Lower leg skin (tissue), 4 donors: ENCODE measurements at places on chromosomes 1 and 21.
A peak's percentile ranks its signal among the peaks of the same experiment; 100 is the strongest.

- peak; percentile 80 for DNase-seq
These were observed 12.7 kb upstream of the CPLANE2 start for GRCh38 chr1:16249596-16250241.

GRCh38 chr1:206979379-206980043, 9.3 kb upstream of the FCAMR start:
- no peak for DNase-seq

DNA sequence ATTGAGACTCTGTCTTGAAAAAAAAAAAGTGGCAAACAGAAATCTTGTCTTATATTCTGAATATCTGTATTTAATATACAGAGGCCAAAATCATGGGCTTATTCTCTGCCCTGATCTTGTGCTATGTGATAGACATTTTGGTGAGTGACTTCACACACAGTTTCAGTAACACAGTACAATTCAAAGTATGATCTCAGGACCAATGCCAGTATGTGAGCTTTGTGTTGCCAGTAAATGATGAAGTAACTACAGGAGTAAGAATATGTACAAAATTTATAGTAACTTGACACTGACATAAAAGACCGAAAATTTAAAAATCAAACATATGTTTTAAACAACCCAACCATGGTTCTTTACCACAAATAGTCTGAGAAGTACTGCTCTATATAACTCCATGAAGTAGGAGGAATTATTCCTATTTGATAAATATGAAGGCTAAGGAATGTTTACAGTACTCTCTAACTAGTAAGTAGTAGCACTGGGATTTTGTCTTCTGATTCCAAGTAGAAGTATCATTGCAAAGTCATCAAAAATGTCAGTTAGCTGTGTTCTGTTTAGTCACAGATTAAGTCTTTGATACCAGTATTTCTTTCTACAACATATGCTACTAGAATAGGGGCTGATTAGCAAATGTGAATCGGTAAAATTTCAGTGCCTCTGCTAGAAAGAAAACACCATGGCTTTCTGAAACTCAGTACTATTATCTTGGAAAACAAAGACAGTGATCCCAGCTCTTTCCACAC, 25.3 kb downstream of the DPH5 start:
- no peak for DNase-seq

DNA sequence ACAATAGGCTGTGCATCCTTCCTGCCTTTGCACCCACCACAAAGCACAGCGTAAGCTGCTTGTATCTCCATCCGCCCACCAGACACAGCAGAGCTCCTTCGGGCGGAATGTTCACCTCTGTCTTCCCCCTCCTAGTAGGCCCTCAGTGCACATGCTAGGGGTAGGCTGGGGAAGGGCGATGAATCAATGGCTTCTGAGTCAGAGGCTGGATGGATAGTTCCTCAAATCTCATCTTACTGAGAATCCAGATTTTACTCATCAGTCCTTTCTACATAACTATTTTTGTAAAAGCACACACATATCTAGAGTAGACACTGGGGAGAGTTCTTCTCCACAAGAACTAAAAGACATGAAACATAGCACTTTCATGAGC, 73.8 kb downstream of the BCAR3 start:
- peak; percentile 74 for DNase-seq

- no peak for DNase-seq
These were observed 8.1 kb downstream of the LRRC53 start for GRCh38 chr1:74504125-74504932.

DNA sequence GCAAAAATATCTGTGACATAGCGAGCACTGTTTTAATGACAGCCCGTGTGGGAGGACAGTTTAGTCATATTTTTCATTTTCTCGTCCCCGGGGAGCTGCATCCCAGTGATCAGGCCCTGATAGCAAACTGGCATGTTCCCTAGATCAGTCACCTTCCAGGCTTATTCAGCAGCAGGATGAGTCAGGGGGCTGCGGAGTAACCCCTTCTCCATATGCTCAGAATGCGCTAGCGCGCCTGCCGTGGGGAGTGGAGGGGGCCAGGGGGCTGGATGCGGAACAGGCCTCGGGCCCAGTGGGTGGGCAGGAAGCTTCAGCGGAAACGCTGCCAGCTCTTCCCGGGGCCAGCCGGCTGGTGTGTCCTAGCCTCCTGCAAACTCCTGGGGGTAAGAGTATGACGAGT, 94.0 kb downstream of the KCND3 start:
- no peak for DNase-seq

- peak; percentile 94 for DNase-seq
These were observed 449 bp upstream of the RCAN3 start for GRCh38 chr1:24502065-24502708.

- no peak for DNase-seq
These were observed 281.0 kb upstream of the POU3F1 start for GRCh38 chr1:38327559-38327973.

- DNase-seq = no peak
These were observed 2.4 kb downstream of the CCN1 start for GRCh38 chr1:85582687-85583591.

DNA sequence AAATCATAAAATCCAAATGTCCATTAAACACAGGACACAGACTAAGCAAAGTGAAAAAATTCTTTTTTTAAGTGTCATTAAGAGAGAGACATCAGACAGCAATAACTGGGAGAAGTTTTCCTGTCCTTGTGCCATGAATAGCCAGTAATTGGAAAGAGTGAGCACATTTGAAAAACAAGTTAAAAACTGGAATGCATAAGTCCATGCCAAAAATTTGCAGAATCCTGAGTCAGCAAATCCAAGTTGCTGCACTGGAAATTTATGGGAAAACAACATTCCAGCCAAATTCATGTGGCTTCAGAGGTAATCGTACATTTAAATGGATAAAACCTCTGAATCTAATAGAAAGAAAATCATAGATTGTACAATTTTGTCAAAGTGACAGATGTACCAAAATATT, 291.4 kb downstream of the LRRC40 start:
- no peak for DNase-seq

GRCh38 chr1:228507961-228508652, 20.9 kb downstream of the RNF187 start:
- DNase-seq = no peak

DNA sequence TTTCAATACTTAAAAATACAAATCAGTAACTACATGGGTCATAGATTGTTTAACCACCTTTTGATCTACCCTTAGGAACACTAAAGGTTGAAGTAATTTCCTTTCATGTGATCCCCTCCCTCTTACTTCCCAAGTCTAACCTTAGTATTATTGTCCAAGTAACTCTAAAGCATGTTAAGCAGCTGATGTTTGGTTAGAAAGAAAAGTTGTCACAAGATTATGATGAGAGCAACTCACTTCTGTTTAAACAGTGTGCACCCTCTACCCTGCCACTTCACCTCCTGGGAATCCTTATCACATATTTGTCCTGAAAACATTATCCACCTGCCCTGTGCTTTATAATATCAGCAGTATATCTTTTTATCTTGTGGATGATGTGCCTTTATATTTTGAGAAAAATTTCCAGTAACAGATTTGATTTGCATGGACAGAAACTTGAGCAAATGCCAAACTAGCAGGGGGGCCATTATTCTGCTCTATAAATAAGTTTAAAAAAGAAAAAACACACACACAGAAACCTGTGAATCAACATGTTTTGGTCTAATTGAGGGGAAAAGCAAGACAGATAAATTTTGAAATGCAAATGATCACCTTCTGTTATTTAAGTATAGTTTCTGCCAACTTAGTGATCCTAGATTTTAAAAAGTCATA, 194.3 kb downstream of the RPS6KC1 start:
- DNase-seq = no peak
